ENCODE measurements at places on chromosomes 6 and 20. TPM values are rescaled to one million over a fixed set of nuclear protein-coding genes. Genes with fewer than 3 reads are reported as not detected.

MACROD2 gene
- not detected for total RNA-seq

DNA sequence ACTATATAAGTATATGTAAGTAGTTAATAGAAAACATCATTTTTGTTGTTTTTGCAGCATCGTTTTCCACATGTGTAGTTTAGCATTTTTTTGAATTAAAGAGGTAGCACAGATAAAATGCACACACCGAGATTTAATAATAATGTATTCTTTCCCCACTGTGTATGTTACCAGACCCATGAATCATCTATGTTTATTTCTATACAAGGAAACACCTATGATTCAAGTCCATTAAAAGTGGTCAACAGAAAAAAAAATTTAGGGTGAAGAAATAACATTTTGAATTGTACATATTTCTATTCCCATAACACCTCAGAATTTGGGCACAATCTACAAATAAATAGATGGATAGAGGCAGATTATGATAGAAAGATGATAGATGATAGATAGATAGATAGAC, 31.7 kb upstream of the HCRTR2 start:
- H3K27ac ChIP-seq: no peak overlapping the region
- no peaks in the 10 kb centered on the region for H3K27me3 ChIP-seq
- H3K4me1 ChIP-seq: no peaks in the 10 kb centered on the region
- H3K36me3 ChIP-seq: no peaks in the 10 kb centered on the region
- DNase-seq: no peak

DNA sequence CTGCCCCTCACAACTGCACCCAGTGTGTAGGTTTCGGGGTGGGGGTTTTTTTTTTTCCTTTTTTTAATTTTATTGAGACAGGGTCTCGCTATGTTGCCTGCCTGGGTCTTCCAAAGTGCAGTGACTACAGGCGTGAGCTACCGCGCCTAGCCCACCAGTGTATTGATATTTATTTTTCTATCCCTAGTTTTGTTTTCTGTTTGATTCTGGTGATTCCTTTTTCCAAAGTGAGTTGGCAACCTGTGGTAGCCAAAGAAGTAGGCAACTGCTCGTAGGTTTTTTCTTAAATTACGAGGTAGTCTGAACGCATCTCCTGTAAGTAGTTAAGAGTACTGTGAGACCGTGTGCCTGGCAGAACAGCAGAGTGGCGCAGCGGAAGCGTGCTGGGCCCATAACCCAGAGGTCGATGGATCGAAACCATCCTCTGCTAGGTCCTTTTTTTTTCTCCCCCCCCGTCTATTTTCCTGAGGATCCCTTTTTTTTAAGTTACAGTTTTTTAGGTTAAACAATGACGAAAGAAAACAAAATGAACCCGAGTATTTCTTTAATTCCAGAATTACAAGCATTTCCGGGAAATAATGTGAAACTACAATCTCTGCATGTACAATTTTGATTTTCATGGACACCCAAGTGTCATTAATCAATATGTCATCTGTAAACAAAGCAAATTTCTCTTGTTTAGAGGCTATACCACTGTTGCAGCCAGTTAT, 78.7 kb upstream of the BTN3A2 start:
- H3K4me1 ChIP-seq: peaks cover 2% of the 10 kb centered on the region
- peak overlapping the region; percentile 59 for H3K4me3 ChIP-seq
- no peaks in the 10 kb centered on the region for H3K27me3 ChIP-seq
- H3K27ac ChIP-seq: peak overlapping the region; percentile 75

DNA sequence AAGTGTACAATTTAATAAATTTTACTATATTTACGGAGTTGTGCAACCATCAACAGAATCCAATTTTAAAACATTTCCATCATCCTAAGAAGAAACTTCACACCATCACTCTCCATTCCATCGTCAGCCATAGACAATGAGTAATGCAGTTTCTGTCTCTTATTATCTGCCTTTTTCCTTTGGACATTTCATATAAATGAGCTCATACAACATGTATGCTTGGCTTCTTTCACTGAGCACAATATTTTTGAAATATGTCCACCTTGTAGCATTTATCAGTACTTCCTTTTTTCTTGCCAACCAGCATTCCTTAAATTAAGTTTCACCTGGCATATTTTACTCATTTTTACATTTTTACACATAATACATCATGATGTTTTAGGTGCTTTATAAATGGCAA, 22.7 kb upstream of the HIVEP1 start:
- H3K27me3 ChIP-seq: no peaks in the 10 kb centered on the region
- no peaks in the 10 kb centered on the region for H3K4me1 ChIP-seq
- no peak for DNase-seq
- no peaks in the 10 kb centered on the region for H3K36me3 ChIP-seq
- H3K4me3 ChIP-seq: no peak overlapping the region

GRCh38 chr20:53939572-53940359, 130.6 kb downstream of the BCAS1 start:
- no peaks in the 10 kb centered on the region for H3K36me3 ChIP-seq
- DNase-seq: peak; percentile 94
- H3K4me1 ChIP-seq: peaks cover 16% of the 10 kb centered on the region
- H3K27me3 ChIP-seq: no peaks in the 10 kb centered on the region
- H3K4me3 ChIP-seq: no peak overlapping the region
- H3K27ac ChIP-seq: peak overlapping the region; percentile 66

DNA sequence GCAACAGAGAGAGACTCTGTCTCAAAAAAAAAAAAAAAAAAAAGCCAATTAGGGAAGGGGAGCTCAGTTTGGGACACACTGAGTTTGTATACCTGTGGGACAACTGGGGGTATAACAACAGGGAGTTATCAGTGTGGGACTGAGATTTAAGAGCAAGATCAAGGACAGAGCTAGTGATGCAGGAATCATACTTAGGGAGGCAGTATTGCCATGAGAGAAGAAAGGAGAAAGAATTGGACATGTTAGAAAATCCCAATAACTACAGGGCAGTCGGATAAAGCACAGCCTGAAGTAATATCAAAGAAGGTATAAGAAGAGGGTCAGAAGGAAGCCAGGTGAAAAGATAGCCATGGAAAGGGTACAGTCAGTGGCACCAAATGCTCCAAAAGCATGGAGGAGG, 121.2 kb downstream of the PTPRT start:
- no peak overlapping the region for H3K27ac ChIP-seq
- H3K27me3 ChIP-seq: no peaks in the 10 kb centered on the region
- no peaks in the 10 kb centered on the region for H3K4me1 ChIP-seq
- no peak overlapping the region for H3K4me3 ChIP-seq
- no peak for DNase-seq

VSX1 gene
- not detected for total RNA-seq

GRCh38 chr20:43183536-43184070, 6.1 kb downstream of the PTPRT start:
- H3K36me3 ChIP-seq: no peaks in the 10 kb centered on the region
- H3K27ac ChIP-seq: no peak overlapping the region
- H3K27me3 ChIP-seq: peaks cover 7% of the 10 kb centered on the region
- H3K4me1 ChIP-seq: no peaks in the 10 kb centered on the region
- H3K4me3 ChIP-seq: no peak overlapping the region
- no peak for DNase-seq

GRCh38 chr6:22727710-22728109, 158.3 kb downstream of the HDGFL1 start:
- peaks cover 3% of the 10 kb centered on the region for H3K4me1 ChIP-seq
- no peaks in the 10 kb centered on the region for H3K36me3 ChIP-seq
- H3K27ac ChIP-seq: peak overlapping the region; percentile 7
- peak; percentile 64 for DNase-seq
- no peaks in the 10 kb centered on the region for H3K27me3 ChIP-seq
- no peak overlapping the region for H3K4me3 ChIP-seq

C4B gene
- 0.54 TPM for total RNA-seq

- no peak overlapping the region for H3K4me3 ChIP-seq
- H3K36me3 ChIP-seq: no peaks in the 10 kb centered on the region
- H3K4me1 ChIP-seq: no peaks in the 10 kb centered on the region
- no peak for DNase-seq
- no peak overlapping the region for H3K27ac ChIP-seq
- H3K27me3 ChIP-seq: peaks cover 3% of the 10 kb centered on the region
These were observed 41.7 kb downstream of the ISM1 start for GRCh38 chr20:13262671-13263360.

DNA sequence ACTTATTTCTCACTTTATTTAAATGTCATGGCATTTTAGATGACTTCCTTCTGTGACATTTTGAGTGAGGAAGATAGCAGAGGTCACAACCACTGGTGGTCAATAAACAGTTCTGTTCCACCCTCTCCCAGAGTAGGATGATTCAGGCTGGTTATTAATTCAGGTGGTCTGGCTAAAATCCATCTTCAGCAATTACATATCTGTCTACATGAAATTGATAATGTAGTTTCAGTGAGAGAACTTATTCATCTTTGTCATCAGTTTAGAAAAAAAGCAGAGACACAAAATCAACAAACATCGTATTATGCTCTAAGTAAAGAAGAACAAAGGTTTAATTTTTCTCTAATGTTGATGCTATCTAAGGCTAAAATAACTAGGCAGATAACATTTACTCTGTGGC, 525.5 kb downstream of the TENT5A start:
- H3K4me3 ChIP-seq: no peak overlapping the region
- H3K36me3 ChIP-seq: no peaks in the 10 kb centered on the region
- H3K27me3 ChIP-seq: no peaks in the 10 kb centered on the region

DNA sequence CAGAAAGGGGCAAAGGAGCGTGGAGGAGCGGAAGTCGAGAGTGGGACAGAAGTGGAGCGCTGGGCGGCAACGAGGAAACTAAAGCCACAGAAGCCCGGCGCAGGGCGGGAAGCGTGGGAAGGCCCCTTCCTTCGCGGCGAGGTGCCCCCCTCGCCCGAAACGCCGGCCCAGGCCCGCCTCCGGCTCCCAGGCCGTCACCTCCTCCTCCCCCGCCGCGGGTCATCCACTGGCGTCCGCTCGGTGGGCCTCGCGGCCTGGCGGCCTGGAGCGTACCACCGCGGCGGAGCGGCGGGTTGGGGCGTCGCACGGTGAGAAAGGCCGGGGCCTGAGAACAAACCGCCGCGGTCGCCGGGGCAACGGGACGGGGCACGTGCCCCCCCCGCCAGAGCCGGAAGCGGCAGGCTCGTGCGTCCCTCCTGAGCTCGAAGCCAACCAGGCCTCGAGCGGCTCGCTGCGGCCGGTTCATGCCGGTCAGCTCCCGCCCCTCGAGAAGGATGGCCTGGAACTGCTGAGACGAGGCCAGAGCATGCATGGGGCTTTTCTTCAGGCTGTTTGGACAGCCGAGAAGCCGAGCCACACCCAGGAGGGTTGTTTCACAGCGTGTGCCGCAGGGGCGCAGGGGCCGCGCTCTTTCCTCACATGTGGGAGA, at the start of gene TCP11:
TSS of gene TCP11 (minus strand) at position 333 of the 649 bp plus-strand sequence. CDS start 469 bp downstream, outside the sequence.
- H3K27ac ChIP-seq: no peak within 1 kb of the TSS
- no peaks in the 10 kb centered on the region for H3K27me3 ChIP-seq
- no peak for DNase-seq

FAM184A gene
- not detected for total RNA-seq
